ENCODE measurements at places on chromosomes 11 and 22.

GRCh38 chr11:45648931-45649330, 16.5 kb downstream of the CHST1 start:
- no peak for DNase-seq

DNA sequence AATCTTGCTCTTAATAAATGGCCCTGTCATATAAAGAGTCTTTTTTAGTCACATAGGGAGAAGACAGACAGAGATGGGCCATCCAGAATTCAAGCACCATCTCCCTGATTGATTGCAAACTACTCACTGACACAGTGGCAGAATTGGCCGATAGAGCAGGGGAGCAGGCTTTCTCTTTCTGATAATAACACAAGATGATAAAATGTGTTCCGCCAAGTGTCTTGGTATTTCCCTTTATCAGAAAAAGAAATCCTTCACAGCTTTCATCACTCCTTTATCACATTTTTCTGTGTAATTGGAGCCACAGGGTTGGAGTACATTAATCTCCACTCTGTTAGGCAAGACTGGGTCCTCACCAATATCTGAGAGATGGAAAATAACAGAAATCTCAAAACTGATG, 406.0 kb downstream of the TMEM135 start:
- DNase-seq = no peak

DNA sequence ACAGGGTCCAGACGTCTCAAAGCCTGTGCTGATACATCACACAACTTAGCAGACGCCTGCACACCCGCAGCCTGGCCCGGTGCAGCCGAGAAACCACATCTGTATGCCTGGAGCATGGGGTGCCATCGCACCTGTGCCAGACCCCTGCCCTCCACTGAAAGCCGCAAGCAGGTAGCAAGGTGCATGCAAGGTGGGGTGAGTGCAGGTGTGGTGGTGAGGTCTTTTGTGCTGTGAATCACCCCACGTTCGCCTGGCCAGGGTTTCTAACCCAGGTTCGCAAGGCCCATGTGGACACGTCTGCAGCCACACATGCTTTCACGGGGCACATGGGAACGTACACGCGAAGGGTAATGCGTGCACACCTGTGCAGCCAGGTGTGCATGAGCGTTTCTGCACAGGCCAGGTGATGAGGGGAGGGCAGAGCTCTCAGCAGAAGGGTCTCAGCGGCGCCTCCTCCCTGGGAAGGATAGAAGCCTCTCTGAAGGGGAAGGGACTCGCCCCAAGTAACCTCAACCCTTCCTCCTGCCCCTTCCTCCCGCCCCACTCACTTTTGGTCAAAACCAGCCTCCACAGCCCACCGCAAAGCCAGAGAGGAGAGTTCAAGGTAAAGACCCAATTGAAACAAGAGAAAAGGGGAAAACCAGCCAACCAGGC, 19.5 kb downstream of the CBX7 start:
- no peak for DNase-seq

GRCh38 chr11:73566422-73566821, 31.5 kb downstream of the FAM168A start:
- no peak for DNase-seq

- DNase-seq = no peak
These were observed 104.8 kb upstream of the NAV2 start for GRCh38 chr11:19607656-19608360.
